KBM-7 (cell line): ENCODE measurements at places on chromosomes 4 and X.

DNA sequence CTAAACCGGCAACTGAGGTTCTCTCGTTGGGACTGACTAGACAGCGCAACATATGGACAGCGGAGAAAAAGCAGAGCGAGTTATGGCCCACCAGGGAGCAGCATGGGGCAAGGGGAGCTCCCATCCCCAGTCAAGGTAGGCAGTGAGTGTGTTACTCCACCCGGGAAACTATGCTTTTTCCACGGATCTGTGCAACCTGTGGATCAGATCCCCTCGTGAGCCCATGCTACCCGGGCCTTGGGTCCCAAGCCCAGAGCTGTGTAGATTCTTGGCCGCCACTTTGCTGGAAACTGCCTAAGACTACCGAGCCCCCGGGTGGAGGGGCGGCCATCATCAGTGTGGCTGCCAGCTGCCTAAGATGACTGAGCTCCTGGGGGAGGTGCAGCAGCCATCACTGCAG, 140.9 kb downstream of the PAPSS1 start:
- no peak for DNase-seq

DNA sequence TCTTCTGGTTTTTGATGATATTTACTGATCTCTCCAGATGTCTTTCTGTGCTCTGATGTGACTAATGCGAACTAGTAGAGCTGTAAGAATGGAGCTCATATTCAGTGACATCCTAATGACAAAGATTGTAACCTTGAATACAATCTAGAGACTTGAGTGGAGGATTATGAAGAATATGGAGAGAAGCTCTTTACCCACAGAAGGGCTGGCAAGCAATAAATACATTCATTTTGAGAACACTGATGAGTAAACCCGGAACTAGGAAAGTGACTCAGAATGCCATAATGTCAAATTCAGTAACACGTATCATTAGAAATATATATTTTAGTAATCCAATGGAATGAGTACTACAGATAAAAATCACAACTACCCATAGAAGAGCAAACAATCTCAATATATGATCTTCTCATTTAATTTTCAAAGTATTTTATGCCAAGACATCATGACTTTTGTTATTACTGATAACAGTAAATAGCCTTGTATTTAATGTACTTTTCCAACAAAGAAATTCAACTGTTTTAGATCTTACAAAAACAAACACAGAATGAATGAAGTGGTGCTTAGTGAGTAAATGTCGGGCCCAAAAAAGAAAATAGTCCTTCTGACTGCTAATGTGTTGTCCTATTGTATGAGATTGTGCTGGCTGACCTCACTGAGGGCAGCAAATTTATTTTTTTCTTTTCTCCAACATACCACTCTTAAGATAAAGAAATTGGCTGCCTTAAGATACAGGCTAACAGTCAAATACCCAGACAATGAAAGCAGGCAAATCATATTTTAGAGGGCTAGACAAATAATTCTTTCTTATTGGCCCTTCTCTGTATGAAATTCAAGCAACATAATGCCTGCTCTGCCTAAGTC, 49.2 kb upstream of the HDAC8 start:
- no peak for DNase-seq

- DNase-seq: no peak
Measured at GRCh38 chr4:7425124-7425523, 9.6 kb downstream of the PSAPL1 start.

- peak; percentile 40 for DNase-seq
Measured at GRCh38 chr4:112109360-112110058, 35.7 kb upstream of the FAM241A start.

DNA sequence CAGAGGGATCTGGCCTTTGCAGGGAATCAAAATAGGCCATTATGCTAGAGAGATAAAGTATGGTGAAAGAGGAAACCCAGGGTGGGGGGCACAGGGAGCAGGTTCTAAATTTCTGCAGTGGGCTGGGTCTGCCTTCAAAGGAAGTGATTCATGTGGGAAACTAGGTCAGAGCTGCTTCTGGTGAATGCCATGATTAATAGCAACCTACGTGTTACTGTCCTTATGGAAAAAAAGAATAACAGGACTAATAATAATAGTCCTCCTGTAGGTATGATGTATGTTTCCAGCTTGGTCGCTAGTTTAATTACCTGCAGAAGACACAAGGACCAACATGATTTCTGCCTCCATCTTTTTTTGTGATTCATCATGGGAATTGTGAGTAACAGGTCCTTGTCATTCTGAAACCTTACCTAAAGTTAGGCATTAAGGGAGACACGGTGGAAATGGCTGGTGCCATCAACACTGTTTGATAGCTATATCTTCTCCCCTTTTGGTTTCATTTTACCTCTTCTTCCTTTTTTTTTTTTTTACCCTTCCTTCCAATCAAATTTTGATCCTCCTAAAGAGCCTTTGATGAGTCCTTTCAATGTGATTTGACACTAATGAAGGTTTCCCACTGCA, 180.4 kb downstream of the CPEB2 start:
- DNase-seq: no peak

DNA sequence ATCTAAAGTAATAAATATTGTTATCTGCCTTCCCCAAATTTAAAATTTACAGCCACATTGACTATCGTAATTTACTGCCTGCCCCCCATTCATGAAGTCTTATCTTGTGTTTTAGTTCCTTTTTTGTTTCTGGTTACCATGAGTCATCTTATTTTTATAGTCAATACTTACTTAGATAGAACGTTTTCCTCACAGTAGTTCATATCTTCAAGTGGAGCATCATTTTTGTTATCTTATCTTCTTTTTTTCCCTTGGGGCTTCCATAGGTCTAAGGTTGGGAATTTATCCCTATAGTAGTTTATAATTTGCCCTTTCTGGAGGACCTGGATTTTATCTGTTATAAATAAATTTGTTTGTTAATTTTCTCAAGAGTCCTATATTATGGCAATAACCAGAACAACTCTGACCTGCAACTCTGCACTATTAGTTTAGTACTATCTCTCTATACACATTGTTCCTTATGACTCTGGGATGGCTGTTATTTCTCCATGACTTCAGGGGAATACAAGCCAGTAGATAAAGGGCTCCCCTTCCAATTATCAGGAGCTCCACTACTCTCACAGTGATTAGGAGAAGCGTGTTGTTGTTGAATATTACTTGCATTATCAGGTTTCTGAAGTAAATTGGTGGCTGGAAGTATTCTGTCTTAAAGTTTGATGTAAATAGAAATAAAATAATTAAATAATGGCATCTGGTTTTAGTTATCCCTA, 330.6 kb downstream of the GALNTL6 start:
- peak; percentile 25 for DNase-seq

- DNase-seq: no peak
Measured at GRCh38 chr4:79273915-79274314, 51.9 kb downstream of the NAA11 start.

GRCh38 chrX:31371956-31372355, 300.1 kb upstream of the FTHL17 start:
- no peak for DNase-seq

- DNase-seq: no peak
Measured at GRCh38 chr4:154361450-154361849, 130.1 kb downstream of the DCHS2 start.

DNA sequence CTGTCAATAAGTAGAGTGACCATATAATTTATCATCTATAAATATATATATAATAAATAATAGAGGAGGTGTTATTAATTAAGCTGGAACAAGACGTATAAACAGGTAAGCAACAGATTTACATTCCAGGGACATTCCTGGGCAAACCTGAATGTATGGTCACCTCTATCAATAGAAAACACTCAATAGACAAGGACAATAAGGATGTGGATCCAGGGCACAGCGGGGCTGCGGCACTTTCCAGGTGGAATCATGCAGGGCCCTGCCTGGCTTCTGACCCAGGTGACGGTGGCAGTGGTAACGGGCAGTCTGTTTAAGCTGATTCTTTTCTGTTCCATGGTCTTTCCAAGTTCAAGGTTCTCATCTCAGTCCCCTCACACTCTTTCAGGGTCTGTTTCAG, 22.5 kb downstream of the ENPEP start:
- no peak for DNase-seq

DNA sequence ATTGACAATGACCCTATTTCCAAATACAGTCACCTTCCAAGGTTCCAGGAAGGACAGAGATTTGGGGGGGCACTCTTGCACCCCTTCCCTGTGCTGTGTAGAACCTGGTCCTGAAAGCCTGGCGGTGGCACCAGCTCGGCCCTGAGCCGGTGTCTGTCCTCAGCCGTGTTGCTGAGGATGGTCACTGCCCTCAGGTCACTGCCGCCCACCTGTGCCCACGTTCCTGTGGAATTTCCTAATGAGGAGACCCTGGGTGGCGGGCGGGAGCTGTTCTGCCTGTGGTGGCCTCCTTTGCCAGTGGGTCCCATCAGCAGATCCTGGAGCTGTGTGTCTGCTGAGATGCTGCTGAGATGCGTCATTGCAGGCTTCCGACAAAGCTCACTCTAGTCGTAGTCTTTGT, 32.9 kb downstream of the NELFA start:
- DNase-seq: no peak

DNA sequence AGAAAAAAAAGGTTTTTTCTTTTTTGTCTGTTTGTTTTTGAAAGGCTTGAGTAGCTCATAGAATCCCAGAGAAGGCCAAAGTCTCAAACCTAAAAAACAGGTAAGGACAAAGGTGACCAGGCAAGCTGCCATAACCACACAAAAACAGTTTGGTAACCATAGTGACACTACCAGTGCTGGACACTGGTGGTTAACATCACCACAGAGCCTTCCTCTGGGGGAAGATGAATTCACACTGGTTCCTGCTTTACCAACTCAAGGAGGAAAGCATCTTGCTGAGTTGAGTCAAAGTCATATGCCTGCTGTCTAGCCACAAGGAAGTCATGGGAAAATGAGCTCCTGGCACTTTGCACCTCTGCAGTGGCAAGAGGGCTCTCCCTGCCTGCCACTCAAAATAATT, 32.5 kb downstream of the IDS start:
- no peak for DNase-seq

GRCh38 chrX:153592091-153592833, 6.7 kb downstream of the CCNQ start:
- no peak for DNase-seq

GRCh38 chrX:348461-349117, 30.0 kb upstream of the GTPBP6 start:
- DNase-seq: no peak

DNA sequence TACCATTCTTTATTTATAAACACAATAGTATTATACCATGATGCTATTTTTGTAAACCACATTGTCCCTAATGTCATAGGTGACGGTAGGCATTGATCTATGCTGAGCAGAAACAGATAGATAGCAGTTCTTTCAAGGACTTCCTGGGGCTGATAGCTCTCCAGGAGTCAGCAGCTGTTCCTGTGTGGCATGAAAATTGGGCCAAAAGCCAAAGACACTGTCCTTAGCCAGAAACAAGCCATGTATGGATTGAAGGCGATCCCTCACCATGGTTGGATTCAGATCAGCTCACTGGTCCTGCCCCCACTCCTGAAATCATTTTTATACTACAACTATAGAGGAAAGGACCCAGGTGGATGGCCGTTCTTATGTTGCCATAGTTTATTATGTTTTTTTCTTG, 53.6 kb downstream of the DDX60 start:
- no peak for DNase-seq

DNA sequence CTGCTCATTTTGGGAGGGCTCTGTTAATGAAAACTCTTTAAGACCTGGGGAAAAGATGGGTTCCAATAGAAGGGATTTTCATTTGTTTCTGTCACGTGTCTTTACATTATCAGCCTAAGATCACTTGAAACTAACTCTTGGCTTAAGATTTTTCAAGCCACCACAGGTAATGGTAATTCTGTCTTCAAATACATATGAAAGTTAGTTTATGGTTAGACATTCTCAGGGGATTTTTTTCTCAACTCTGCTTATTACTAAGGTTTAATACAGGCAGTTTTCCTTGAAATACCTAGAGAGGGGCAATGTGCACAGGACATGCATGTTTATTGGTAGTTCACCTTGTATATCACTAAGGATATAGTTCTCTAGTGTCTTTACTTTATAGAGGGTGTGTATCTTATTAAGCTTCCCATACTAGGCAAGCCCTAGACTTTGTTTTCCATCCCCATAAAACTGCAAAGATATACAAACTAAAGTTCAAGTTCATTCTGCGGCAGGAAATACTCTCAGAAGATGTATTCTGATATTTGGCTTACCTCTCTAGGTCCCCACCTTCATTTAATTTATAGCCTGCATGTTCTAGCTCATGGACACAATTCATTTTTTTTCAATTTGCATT, 38.2 kb upstream of the MYOZ2 start:
- DNase-seq: no peak

GRCh38 chrX:16786791-16787735, 797 bp downstream of the TXLNG start:
- no peak for DNase-seq

- DNase-seq: no peak
Measured at GRCh38 chr4:38232741-38233140, 272.5 kb downstream of the PTTG2 start.

DNA sequence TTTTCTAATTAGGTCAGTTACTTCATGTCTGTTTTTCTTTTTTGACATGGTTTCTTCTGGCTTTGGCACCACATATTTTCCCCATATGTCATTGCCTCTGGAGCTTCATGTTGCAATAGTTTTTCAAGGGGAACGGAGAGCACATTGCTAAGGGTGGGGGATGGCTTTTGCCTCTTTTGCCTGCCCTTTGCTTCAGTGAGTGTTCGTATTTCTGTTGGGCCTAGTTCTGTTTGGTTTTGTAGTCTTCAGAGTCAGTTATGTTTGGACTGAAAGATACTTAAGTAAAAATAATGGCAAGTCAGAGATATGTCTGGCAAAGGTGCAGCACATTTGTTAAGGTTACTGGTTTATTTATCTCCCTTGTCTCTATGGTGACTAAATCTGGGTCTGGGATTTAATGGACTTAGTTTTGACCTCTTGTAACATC, 29.1 kb downstream of the FHL1 start:
- no peak for DNase-seq

- no peak for DNase-seq
Measured at GRCh38 chrX:140503714-140504351, 1.0 kb downstream of the SOX3 start.

DNA sequence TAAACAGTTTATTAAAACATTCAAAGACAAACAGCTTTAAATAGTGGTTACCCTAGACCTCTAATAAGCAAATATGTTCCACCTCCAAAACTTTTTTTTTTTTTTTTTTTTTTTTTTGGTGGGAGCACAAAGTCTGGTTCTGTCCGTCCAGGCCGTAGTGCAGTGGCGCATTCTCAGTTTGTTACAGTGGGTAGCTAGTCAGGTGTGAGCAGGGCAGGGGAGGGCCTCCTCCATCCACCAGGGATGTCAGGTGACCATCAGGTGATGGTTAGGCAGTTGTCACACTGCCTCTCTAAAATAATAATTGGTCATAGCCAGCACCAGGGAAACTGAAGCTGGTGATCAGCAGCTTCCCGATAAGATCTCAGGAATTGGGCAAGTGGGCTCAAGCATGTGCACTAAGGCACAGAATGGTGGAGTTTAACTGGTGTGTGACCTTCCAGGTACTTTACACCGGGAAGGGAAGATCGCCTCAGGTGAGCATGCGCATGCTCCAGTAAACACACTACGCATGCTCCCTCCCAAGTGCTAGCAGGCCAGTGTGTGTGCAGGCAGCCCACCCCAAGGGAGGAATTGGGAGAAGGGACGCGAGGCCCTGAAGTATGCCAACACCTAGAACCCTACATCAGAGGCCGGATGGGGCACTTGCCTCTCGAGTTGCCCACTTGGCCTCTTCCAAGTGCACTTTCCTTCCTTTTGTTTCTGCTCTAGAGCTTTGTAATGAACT, 27.2 kb downstream of the TNIP2 start:
- DNase-seq: no peak
